ENCODE measurements at places on chromosomes 5 and 9.

DNA sequence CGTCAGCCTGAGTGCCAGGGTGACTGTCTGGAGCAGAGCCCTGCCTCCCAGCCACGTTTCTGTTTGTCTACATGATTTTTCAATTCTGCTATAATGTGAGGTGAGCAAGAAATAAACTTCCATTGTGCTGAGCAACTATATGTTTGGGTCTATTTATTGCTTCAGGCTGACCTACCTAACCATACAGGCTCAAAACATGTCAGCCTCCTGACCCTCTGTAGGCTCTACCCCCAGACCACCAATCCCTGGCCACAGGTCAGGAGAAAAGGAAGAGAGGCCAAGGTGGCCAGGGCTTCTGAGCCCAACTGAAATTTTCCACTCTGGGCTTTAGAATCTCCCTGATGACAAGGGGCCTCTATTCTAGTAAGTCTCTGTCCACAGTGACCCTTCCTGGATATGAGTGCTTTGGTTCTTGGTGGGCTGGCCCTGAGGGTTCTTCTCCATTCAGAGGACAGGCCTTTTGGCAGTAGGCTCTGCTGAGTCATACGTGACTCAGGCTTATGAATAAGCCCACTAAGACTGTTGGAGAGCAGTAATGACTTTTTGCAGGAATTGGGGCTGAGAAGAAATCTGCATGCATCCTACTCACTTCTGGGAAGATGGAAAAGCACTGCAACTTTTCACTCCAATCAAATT lies 117.2 kb upstream of the TBCA start:
- no peak for DNase-seq

DNA sequence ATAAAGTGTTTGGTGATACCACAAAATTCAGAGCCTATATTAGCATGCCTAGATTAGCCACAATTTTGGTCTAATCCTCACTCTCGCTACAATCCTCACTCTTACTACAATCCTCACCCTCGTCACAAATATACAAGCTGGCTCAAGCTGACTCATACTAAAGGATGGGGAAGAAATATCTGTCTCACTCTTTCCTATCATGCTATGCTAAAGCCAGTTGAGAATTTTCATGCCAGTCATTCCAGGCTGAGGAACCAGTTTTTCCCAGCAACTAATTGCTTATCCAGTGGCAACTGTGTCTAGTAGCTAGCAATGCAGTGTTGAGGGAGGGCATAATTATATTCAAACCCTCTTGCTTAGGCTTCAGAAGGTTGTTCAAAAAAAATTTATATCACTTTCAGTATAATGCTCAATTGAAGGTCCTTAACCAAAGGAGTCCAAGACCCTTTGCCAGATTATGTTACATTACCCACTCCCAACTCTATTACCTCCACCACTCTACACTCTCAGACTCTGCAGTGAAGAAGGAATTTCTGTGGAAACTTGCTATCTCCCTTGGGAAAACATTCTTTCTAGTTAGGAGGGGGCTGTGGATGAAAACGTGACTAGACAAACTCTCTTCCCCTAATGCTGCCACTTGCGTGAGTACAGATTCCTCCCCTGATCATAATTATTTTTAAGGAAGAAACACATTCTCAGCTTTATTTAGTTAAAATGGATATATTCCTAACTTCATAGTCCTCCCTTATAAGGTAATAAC lies 810.3 kb upstream of the ACO1 start:
- no peak for DNase-seq

- no peak for DNase-seq
Measured at GRCh38 chr9:14232111-14232510, 81.8 kb downstream of the NFIB start.

- no peak for DNase-seq
Measured at GRCh38 chr5:79759436-79759835, 69.8 kb downstream of the CMYA5 start.

DNA sequence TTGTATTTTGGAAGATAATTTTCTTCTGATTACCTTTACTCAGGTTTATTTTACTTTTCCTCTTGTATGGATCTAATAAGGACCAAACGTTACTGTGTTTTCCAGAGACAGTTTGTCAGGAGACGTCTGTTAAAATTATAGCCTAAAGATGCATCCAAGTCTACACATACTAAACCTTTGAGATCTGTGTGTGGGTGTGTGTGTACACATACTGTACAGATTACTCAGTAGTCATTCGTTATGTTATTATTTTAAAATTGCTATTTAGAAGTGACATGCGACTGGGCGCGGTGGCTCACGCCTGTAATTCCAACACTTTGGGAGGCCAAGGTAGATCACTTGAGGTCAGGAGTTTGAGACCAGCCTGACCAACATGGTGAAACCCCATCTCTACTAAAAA lies 51.6 kb upstream of the CNTLN start:
- DNase-seq: no peak

DNA sequence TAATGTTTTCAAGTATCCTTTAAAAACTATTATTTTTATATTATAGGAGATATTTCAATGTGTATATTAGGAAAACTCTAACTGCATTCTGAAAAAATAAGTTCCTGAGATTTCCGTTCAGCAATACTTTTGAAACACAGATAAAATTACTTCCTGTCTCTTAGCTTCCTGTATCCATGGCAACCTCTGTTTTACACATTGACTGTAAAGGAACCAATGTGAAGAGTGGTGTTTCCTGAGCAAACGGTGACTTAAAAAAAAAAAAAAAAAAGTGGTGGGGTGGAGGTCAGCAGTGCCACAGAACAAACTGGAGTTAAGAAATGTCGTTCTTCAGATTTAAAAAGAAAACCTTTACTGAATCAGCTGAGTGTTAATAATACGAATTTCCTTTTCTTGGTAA lies at the start of gene LRRC70:
Gene LRRC70 (plus strand): TSS at position 280 of the 400 bp plus-strand sequence. CDS start 620 bp downstream, outside the sequence.
- no peak for DNase-seq

- DNase-seq: no peak
Measured at GRCh38 chr9:96719921-96720320, 58.0 kb downstream of the ZNF510 start.

- DNase-seq: no peak
Measured at GRCh38 chr9:74824654-74825053, 63.1 kb downstream of the TRPM6 start.

DNA sequence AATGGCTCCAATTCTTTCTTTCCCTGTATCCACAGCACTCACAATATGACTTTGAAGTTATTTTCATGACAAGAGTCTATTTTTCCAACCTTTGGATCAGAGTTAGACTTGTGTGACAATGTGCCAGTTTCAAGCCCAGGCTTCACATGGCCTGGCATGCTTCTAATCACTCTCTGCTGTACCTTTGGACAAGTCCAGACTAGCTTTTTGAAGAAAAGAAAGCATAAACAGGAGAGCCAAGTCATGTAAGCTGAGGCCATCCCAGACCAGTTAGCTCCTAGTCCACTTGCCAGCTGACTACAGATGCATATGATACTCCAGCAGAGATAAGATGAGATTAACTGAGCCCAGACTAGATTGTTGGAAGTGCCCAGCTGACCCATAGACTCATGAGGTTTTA lies 513.6 kb upstream of the C9orf72 start:
- DNase-seq: no peak

DNA sequence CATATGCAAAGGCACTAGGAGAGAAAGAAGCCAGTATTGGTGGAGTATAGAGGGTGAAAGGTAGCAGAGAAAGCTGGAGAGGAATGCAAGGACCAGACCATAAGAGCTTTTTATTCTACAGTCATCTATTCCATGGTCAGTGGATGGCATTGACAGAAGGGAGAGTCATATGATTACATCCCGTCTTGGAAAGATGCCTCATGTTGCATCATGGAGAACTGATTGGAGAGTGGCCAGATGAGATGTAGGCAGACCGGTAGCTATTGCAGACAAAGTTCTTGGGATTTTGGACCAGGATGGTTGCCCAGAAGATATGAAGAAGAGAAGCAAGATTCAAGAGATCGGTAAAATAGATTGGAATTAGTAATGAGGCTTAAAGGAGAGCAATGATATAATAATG lies 260.7 kb downstream of the CHSY3 start:
- DNase-seq: no peak

DNA sequence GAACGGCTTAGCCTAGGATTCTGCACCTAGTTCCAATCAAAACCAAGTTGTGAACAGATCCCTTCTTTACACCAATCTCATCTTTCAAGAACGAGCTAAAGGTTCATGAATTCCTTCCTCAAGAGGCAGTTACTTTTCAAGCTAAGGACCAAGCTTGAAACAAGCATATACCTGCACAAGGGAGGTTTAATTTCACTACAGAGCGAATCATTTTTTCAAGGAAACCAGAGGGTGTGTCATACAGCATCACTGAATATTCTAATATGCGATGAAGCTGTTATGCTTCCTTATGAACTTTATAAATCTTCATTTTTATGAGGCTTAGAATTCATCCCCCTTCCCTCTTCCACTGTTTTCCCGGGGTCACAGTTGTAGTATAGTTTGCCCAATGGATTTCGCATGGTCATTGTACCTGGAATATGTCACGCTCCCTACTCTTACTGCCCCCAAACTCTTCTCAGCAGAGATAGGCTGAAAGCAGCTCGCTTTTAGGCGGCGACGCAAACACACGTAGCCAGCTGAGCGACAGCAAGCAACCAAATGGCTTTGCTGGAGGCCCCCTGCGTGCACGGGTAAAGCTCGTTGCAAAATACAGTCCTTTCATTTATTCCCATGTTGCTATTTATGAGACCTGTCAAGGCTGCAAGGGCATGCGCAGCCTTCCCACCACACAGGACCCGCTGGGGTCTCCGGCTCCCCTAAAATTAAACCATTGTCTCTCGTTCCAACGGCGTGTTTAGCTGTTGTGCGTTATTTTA lies 832 bp downstream of the LMBRD2 start:
- peak; percentile 49 for DNase-seq

- no peak for DNase-seq
Measured at GRCh38 chr9:21160178-21160577, 6.3 kb downstream of the IFNA21 start.

- no peak for DNase-seq
Measured at GRCh38 chr5:142696379-142696778, 10.5 kb upstream of the FGF1 start.

DNA sequence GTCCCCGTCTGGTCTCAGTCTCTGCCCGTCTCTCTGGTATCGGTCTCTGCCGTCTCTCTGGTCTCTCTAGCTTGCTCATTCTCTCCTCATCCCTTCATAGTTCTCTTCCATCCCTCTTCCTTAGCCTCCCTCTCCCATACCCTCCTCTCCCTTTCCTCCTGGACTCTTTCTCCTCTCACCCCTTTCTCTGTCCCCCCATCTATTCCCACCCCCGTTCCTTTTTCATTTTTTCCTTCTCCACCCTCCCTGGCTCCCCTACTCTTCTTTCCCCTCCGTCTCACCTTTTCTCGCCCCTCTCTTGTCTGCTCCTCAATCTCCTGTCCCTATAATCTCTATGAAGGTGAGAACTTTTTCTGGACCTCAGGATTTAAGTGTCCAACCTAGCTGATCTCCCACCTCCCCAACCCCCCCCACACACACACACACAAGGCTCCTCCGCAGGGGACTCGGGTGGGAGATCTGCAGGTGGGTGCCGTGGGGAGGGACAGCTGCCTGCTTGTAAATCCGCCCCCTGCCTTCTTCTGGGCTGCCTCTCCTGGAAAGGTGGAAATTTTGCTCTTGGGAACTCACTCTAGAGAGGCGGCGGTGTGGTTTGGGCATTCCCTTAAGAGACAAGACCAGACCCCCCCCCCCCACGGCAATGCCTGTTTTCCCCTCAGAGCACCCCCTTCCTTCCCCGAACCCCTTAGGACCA lies 953 bp downstream of the UBE2QL1 start:
- DNase-seq: no peak

DNA sequence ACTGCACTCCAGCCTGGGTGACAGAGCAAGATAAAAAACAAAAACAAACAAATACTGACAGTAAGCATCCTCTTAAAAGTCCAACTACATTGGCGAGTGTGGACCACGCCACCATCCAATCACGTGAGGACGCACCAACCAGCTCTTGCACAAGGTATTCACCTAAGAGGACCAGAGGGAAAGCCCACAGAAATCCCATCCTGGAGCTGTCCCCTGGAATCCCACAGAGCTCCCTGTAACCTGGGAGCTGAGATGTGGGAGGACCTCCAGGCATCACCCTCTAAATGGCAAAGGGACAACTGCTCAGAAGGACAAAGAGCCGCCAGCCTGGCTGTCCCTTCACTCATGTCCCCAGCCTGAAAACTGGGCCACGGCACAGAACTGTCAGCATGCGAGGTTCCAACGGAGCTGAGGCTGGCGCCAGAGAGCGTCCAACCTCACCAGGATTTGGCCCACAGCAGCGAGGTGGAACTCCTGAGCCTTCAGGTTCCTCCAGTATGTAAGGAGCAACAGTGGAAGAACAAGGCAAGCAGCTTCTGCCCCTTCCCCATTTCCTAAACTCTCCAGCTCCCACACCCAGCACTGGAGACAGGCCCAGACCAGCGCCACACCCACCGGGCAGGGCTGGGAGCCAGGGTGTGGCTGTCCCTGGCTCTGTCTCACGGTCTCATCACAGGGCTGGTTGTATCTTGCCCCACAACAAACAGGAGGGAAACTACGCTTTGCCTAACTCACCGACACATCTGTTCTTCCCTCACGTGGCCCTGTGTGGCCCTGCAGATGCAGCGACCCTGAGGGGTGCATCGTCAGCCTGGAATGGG lies 15.2 kb downstream of the IPPK start:
- DNase-seq: no peak

GRCh38 chr5:139148306-139148705 lies 49.9 kb downstream of the SIL1 start:
- no peak for DNase-seq

DNA sequence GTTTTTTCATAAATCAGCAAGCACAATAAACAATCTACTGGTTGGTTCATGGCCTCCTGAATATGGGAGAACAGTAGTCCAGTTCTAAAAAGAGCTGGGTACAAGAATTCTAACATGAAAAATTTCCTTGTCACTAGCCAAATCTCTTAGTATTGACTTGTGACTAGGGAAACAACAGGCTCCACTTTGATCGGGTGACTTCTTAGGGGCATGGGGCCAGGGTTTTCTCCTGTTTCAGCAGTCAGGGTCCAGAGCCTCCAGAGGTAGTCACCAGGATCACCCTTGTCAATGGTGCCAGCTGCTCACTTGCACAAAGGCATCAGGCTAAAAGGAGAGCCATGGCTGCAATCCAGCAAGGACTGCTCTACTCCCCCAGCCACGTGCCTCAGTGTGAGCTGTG lies 38.1 kb downstream of the LPAR1 start:
- DNase-seq: no peak

- DNase-seq: no peak
Measured at GRCh38 chr5:127243011-127243410, 47.6 kb upstream of the MEGF10 start.

DNA sequence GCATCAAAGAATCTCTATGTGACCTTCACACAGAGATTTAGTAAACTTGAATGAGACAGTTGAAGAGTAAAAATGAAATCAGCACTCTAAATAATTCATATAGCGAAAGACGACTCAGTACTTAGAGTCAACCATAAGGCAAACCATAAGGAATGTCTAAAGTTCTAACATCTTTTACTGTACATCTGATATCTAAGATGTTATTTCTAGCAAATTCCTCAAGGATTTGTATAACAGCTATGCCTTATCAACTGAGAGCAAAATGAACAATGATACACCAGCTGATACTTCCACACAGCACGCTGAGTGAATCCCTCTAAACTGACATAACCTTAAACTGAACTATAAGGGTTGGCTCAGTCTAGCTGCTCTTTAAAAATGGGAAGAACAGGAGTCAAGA lies 760.3 kb downstream of the EFNA5 start:
- no peak for DNase-seq

- DNase-seq: no peak
Measured at GRCh38 chr5:178182158-178182876, 4.9 kb downstream of the GMCL2 start.
